ENCODE measurements at places on chromosomes 11 and 22.

- no peak for DNase-seq
Measured at GRCh38 chr11:135023499-135023898, 611.5 kb upstream of the B3GAT1 start.

DNA sequence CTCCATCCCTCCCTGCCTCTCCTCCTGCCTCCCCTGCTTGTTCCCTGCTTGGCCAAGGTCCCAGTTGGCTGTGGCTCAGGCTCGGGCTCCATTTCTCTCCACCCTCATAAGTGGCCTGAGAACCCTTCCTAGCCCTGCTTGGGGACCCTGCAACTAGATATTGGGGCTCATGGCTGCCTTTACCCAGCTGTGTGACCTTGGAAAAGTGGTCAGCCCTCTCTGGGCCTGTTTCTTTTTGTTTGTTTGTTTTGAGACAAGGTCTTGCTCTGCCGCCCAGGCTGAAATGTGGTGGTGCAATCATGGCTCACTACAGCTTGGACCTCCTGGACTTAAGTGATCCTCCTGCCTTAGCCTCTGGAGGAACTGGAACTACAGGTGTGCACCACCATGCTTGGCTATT, 20.3 kb upstream of the CABP2 start:
- no peak for DNase-seq

DNA sequence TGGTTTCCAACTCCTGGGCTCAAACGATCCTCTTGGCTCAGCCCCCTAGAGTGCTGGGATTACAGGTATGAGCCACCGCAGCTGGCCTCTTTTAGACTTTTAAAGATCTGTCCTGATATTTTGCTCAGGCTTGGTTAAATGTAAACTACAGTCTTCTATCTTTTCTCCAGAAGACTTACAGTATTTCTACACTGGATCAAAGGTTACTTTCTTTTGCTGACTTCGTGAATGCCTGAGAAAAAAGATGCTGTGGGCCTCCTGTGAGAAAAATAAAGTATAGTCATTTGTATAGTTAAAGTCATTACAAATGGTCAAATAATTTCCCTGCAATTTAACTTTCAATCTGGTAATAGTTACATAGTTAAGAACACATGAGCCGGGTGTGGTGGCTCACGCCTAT, 19.6 kb downstream of the DEPDC5 start:
- no peak for DNase-seq

- DNase-seq, result no peak
Measured at GRCh38 chr11:43690929-43691725, 10.6 kb downstream of the HSD17B12 start.

- DNase-seq, result no peak
Measured at GRCh38 chr11:42412590-42412989, 899.2 kb upstream of the API5 start.

- DNase-seq, result no peak
Measured at GRCh38 chr11:28231475-28231874, 123.3 kb downstream of the METTL15 start.

DNA sequence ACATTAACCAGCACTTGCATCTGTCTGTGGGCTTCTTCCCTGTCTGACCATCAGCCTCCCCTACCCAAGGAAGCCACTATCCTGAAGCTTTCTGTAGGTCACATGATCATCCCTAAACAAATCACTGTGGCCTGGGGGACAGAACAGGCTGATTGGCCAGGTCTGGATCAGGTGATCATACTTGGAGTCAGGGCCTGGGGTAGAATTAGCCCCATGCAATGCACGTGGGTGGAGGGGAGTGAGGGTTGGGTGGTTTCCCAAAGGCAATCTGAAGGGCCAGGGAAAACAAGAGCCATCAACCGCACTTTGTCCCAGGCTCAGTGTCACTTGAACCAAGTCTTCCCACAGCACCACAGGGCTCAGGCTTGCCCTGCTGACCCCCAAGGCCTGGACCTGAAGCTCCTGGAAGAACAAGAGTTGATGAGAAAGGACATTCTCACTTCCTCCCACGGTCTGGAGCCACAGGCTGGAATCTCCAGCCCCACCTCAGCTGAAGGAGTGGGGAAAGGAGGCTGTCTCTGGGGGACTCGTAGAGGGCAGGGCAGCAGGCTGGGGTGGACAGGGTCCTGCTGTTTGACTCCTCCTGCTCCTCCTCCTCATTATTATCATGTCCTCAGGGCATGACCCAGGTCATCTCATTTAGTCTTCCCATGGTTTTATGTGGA, 31.5 kb upstream of the TSPAN18 start:
- DNase-seq, result no peak

- no peak for DNase-seq
Measured at GRCh38 chr11:32851251-32851650, 21.5 kb downstream of the PRRG4 start.

- no peak for DNase-seq
Measured at GRCh38 chr22:39449708-39450107, 7.1 kb upstream of the MGAT3 start.

DNA sequence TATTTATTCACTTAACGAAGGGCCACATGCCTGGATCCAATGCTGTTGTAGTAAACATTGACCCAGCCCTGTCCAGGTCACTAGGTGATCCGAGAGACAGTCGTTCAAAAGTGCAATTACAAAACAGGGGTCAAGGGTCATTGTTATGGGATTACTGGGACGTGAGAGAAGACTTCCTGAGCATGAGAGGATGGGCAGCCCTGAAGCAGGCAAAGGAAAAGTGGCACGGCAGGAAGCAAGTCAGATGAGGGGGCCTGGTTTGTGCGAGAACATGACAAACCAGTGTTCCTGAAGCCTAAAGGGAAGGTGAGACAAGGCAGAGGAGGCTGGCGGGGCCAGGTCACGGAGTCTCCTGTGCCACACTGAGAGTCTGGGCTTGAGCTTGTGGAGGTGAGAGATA, 15.8 kb upstream of the MMP20 start:
- DNase-seq, result no peak

DNA sequence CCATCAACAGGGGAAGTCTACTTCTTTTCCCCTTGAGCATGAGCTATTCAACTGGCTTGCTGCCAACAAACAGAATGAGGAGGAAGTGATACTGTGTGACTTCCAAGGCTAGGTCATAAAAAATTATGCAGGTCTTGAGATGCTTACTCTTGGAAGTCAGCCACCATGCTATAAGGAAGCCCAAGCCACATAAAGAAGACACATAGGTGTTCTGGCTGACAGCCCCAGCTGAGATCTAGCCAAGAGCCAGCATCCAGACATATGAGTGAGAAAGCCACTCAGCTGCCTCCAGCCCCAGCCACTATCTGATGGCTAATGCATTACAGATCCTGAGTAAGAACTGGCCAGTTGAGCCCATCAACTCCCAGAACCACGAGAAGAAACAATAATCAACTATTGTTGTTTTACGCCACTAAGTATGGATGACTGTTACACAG, 31.0 kb upstream of the PPP2R1B start:
- peak; percentile 12 for DNase-seq

DNA sequence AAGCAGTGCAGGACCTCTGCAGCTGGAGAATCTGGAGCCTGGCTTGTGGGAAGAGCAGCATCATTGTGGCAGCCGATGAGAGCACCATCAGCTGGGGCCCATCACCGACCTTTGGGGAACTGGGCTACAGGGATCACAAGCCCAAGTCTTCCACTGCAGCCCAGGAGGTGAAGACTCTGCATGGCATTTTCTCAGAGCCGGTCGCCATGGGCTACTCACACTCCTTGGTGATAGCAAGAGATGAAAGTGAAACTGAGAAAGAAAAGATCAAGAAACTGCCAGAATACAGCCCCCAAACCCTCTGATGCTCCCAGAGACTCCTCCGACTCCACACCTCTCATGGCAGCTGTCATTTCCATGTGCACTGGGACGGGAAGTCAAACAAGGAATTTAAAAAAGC, 35.6 kb downstream of the ASRGL1 start:
- no peak for DNase-seq

DNA sequence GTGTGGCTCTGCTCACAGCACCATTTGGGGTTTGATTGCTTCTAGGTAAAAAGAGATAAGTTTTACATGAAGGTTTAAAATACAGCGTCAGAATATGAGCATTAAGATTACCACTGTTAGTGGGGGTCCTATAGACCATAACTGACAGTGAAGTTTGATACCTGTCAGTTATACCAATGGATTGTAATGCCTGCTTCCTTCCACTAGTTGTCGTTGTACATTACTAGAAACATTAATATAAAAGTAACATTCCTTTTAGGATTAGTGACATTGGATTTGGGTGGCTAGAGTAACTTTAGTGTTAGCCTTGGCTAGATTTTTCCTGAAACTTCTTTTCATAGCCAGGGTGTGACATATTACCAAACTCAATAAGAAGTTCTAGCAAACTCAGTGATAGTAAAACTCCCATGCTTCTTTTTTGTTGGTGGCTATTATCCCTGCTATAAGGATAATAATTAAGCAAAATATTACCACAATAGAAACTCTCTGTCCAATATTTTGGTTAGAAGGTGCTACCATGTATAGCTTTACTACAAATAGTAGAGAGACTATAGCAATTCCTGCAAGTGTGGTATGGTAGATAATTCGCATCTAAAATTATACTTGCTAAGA, 57.1 kb downstream of the FAM181B start:
- DNase-seq, result no peak

- no peak for DNase-seq
Measured at GRCh38 chr11:87926250-87926970, 248.8 kb downstream of the RAB38 start.

GRCh38 chr11:132037467-132037862, 667.0 kb downstream of the NTM start:
- DNase-seq, result no peak

DNA sequence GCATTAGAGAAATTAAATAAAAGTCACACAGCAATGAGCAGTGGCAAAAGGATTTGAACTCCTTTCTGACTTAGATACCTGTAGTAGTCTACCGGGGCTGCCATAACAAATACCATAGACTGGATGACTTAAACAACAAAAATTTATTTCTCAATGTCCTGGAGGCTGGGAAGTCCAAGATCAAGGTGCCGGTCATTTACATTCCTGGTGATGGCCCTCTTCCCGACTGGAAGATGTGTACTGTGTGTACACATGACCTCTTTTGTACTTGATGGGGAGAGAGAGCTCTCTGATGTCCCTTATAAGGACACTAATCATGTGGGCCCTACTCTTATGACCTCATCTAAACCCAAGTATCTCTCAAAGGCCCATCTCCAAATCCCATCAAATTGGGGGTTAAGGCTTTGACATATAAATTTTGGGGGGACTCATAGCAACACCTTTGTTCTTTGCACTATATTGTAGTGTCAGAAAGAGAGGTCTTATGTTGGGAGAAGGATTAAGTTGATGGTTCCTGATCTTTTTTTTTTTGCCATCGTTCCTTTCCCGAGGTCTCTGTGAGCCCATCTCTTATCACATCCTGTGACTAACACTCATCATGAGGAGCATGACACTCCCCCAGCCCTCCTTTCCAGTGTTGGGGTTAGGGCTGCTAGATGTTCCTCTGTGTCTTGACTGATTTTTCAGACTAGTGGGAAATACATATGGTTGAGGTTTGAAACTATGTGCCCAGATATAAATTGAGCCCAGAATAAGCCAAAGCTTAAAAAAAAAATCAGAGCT, 104.3 kb downstream of the TRAF6 start:
- DNase-seq, result no peak

GRCh38 chr11:119055901-119056300, 1.1 kb downstream of the HYOU1 start:
- no peak for DNase-seq

- DNase-seq, result no peak
Measured at GRCh38 chr11:85495918-85496317, 131.2 kb downstream of the DLG2 start.

GRCh38 chr11:5666402-5666793, 18.5 kb downstream of the TRIM5 start:
- no peak for DNase-seq

GRCh38 chr11:122743949-122744348, 88.4 kb downstream of the UBASH3B start:
- DNase-seq, result peak; percentile 61

GRCh38 chr11:12066799-12067508, 43.4 kb upstream of the MICAL2 start:
- DNase-seq, result peak; percentile 67

DNA sequence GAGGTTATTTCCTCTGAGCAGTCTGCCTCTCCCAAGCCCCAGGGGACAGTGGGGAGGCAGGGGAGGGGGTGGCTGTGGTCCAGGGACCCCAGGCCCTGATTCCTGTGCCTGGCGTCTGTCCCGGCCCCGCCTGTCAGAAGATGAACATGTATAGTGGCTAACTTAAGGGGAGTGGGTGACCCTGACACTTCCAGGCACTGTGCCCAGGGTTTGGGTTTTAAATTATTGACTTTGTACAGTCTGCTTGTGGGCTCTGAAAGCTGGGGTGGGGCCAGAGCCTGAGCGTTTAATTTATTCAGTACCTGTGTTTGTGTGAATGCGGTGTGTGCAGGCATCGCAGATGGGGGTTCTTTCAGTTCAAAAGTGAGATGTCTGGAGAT, 3.1 kb downstream of the PIM3 start:
- peak; percentile 43 for DNase-seq

DNA sequence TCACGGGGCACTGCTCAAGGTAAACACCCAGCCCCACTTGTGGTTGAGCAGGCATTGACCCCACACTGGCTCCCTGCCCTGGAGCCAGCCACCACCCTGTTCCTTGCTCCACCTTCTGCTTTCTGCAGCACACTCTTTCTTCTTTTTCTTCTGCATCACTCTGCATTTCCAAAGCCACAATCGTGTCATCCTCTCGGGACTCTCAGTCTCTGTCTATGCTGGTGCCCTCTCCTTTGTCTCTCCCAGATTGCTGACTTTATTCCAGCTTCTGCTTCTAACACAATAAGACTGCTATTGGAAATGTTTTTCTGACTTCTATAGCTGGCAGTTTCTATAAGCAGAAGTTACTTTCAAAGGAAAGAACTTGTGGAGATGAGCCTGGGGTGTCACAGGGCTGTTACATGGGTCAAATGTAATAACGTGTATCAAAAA, 14.4 kb downstream of the GRAP2 start:
- no peak for DNase-seq

DNA sequence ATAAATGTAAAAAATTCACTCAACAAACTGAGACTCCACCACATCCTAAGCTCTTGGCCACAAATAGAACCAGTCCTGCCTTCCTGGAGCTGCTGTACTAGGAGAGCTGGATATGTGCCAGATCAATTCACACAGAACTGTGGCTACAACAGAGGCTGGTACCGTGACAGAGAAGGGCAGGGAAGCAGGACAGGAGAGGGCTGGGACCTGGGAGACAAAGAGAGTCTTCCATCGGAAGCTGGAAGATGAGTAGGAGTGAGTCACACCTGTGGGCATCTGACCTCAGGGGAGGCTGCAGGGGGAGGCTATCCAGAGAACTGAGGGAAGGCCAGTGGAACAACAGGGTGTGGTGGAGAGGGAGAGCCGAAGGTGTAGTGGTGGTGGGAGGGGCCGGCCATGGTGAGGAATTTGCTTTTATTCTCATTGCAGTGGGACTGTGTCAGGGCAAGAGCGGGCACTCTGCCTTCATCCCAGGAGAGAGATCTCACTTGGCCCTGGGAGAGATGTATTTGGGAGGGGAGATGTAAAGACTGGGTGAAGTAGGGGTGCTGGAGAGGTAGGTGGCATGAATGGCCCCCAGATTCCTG, 1.9 kb upstream of the LTBP3 start:
- DNase-seq, result peak; percentile 64

- DNase-seq, result no peak
Measured at GRCh38 chr22:29352778-29353177, 35.6 kb downstream of the AP1B1 start.

Measured in transverse colon (tissue), 4 donors.